Activated CD8-positive, alpha-beta memory T cell treated with anti-CD3 and anti-CD28 coated beads, Interleukin-2, amount 10 ng/mL, durations not matched to agents 7 days and 5 days (primary cell): ENCODE measurements at places on chromosomes 5 and 9. TPM values are rescaled to one million over a fixed set of nuclear protein-coding genes. Genes with fewer than 3 reads are reported as not detected.

ROPN1L gene
- total RNA-seq: 1.1 TPM

DNA sequence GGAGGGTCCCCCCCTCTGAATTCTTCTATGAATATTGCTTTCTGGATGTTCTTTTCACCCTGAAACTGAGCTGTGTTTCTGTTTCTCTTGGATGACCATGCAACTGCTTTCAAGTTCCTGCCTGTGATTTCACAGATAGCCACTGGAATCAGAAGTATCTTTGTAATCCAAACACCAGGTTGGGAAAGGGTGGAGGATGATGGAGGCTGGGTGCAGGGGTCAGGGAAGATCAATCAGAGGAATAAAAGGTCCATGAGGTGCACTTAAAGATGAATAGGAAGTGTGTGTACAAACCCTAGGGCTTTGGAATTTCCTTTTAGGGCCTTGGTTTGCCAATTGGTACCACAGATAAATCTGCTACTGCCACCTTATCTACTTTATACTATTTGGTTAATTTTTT lies 68.2 kb upstream of the AGXT2 start:
- no peaks in the 10 kb centered on the region for H3K36me3 ChIP-seq
- H3K27me3 ChIP-seq: peaks cover under 1% of the 10 kb centered on the region
- no peak overlapping the region for H3K27ac ChIP-seq
- no peak overlapping the region for H3K4me3 ChIP-seq
- DNase-seq: no peak

- H3K36me3 ChIP-seq: no peaks in the 10 kb centered on the region
- no peak overlapping the region for H3K4me3 ChIP-seq
- no peak overlapping the region for H3K27ac ChIP-seq
- no peak for DNase-seq
- H3K27me3 ChIP-seq: peaks cover 4% of the 10 kb centered on the region
Observed at GRCh38 chr5:53151713-53152458, 42.3 kb upstream of the MOCS2 start.

GLRA1 gene
- total RNA-seq: not detected

DNA sequence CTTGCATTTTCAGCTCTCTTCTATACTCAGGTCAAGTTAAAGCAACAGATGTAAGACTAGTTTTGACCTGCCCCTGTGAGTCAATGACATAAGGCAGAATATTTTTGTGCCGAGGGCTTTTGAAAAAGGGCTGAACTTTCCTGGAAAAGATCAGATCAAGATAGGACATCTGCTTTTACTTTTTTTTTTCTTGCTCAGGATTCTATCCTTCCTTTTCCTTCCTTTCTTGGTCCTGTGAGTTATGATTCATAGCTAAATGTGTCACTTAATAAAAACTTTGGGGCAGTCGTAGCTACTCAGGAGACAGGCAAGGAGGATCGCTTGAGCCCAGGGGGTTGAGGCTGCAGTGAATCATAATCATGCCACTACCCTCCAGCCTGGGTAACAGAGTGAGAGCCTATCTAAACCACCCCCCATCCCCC lies 84.3 kb upstream of the BRINP1 start:
- H3K36me3 ChIP-seq: no peaks in the 10 kb centered on the region
- no peak overlapping the region for H3K4me3 ChIP-seq
- no peaks in the 10 kb centered on the region for H3K4me1 ChIP-seq
- H3K27ac ChIP-seq: no peak overlapping the region
- no peak for DNase-seq
- no peaks in the 10 kb centered on the region for H3K27me3 ChIP-seq

FCN1 gene
- not detected for total RNA-seq

- H3K27ac ChIP-seq: peak overlapping the region; percentile 80
- H3K36me3 ChIP-seq: peaks cover 12% of the 10 kb centered on the region
- peaks cover 50% of the 10 kb centered on the region for H3K4me1 ChIP-seq
- peak overlapping the region; percentile 22 for H3K4me3 ChIP-seq
- no peaks in the 10 kb centered on the region for H3K27me3 ChIP-seq
- peak; percentile 64 for DNase-seq
Observed at GRCh38 chr5:35773967-35774366, 82.7 kb upstream of the IL7R start.

DNA sequence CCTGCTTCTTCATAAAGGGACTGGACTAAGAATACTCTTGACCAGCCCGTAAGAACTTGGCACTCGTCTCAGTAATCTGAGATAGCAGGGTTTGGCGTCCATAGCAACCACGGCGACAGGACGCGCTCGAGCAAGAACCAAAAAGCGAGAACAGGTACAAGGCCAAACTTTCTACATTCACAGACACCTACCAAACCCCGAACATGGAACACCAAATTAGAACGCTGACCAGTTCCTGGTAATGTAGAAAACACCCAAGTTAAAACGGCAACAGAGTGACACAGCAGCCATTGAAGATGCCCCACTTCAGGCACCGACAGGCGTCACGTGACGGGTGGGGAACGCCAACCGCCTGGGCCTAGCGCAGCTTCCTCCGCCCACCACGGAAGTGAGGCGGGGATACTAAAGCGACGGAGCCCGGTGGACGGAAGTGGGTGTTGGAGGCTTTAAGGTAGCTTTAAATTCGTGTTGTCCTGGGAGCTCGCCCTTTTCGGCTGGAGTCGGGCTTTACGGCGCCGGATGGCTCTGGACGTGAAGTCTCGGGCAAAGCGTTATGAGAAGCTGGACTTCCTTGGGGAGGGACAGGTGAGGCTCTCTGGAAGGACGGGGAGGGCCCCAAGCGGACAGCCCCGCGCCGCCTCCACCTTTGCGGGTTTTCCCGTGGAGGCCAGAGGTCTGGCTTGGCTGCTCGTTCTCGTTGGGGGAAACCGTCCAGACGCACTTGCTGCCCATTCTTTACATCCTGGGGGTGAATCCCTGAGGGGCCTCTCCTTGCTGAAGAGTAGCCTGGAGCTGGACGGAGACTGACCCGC lies at the start of gene CDK7:
Gene CDK7, plus strand, starts transcription at position 430 of the 812 bp plus-strand sequence. Its CDS starts 90 bp downstream, at position 520.
- peak; percentile 97 for DNase-seq
- no peaks in the 10 kb centered on the region for H3K27me3 ChIP-seq

DNA sequence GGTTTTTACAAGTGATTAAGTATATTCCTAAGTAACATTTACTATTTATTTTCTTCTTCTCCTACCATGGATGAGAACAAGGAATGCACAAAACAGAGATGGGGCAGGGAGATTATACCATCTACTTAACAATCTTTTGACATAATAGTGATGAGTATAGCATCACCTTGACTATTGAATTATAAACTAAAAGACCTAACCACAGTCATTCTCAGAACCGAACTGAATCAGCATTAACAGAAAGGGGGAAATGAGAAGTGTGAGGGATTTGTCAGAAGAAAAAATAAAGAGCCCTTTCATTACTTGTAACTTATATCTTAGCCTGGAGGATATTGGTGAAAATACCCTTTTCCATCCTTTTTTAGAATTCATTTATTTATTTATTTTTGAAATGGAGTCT lies 21.9 kb downstream of the OR2Y1 start:
- H3K4me1 ChIP-seq: peaks cover 31% of the 10 kb centered on the region
- peaks cover 44% of the 10 kb centered on the region for H3K27me3 ChIP-seq
- no peak for DNase-seq
- H3K4me3 ChIP-seq: no peak overlapping the region
- H3K27ac ChIP-seq: peak overlapping the region; percentile 55

- peaks cover 81% of the 10 kb centered on the region for H3K27me3 ChIP-seq
- H3K36me3 ChIP-seq: peaks cover 6% of the 10 kb centered on the region
- no peak for DNase-seq
- H3K4me3 ChIP-seq: peak within 1 kb of the TSS; percentile 32
- peak within 1 kb of the TSS; percentile 76 for H3K27ac ChIP-seq
- peaks cover 26% of the 10 kb centered on the region for H3K4me1 ChIP-seq
Observed at GRCh38 chr9:126613651-126614050, at the start of gene LMX1B. Gene LMX1B (plus strand): TSS chr9:126613928. CDS start chr9:126614450, 522 bp downstream.

GRCh38 chr5:22471154-22471553 lies 382.0 kb downstream of the CDH12 start:
- H3K27me3 ChIP-seq: no peaks in the 10 kb centered on the region
- no peak overlapping the region for H3K27ac ChIP-seq
- no peak overlapping the region for H3K4me3 ChIP-seq
- DNase-seq: no peak

DNA sequence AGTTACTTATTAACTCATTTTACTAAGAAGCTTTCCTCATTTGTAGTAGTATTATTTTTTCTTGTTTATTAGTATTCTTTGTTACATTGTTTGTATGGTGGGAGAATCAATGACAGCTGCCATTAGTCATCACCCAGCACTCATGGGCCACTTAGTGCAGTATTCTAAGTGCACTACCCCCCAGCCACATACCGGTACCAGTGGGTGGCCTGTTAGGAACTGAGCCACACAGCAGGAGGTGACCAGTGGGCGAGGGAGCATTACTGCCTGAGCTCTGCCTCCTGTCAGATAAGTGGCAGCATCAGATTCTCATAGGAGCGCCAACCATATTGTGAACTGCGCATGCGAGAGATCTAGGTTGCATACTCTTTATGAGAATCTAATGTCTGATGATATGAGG lies 24.2 kb upstream of the CAMLG start:
- no peak overlapping the region for H3K4me3 ChIP-seq
- H3K27me3 ChIP-seq: no peaks in the 10 kb centered on the region
- peaks cover 32% of the 10 kb centered on the region for H3K36me3 ChIP-seq
- no peak overlapping the region for H3K27ac ChIP-seq

PCDH1 gene
- total RNA-seq: not detected

DNA sequence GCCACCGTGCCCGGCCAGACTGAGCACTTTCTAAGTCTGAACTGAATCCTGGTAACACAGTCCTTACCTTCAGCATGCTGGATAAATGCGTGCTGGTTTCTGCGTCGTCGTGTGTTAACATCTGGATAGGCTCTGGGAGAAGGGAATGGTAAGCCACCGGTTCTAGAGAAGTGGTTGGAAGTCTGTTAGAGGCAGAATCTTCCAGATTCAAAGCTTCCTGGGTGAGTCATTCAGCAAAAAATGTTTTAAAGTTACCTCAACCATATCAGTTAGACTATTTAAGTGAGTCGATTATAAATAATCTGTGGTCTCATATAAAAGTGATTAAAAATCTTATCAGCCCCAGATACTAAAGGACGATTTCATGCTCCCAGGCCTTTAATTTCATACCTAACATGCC lies 256.5 kb upstream of the NFIL3 start:
- H3K4me1 ChIP-seq: peaks cover 6% of the 10 kb centered on the region
- no peak overlapping the region for H3K27ac ChIP-seq
- no peaks in the 10 kb centered on the region for H3K36me3 ChIP-seq
- peaks cover 32% of the 10 kb centered on the region for H3K27me3 ChIP-seq

INPP5E gene
- 20.0 TPM for total RNA-seq

NR5A1 gene
- total RNA-seq: not detected

- H3K27ac ChIP-seq: no peak overlapping the region
- H3K36me3 ChIP-seq: no peaks in the 10 kb centered on the region
- no peak for DNase-seq
- no peaks in the 10 kb centered on the region for H3K27me3 ChIP-seq
- no peaks in the 10 kb centered on the region for H3K4me1 ChIP-seq
Observed at GRCh38 chr9:8633784-8634183, 834.2 kb upstream of the DMAC1 start.

DNA sequence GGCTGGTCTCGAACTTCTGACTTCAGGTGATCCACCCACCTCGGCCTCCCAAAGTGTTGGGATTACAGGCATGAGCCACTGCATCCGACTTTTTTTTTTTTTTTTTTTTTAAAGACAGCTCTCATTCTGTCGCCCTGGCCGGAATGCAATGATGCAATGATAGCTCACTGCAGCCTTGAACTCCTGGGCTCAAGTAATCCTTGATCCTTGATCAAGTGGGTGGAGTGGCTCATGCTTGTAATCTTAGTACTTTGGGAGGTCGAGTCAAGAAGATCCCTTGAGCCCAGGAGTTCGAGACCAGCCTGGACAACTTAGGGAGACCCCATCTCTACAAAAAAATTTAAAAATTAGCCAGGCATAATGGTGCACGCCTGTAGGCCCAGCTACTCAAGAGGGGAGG lies 8.1 kb downstream of the SEC24A start:
- DNase-seq: no peak
- no peak overlapping the region for H3K27ac ChIP-seq
- no peak overlapping the region for H3K4me3 ChIP-seq
- H3K36me3 ChIP-seq: peaks cover 24% of the 10 kb centered on the region

GRCh38 chr5:34691326-34691725 lies 35.2 kb downstream of the RAI14 start:
- no peaks in the 10 kb centered on the region for H3K27me3 ChIP-seq
- no peak overlapping the region for H3K27ac ChIP-seq
- H3K4me1 ChIP-seq: peaks cover 2% of the 10 kb centered on the region

DNA sequence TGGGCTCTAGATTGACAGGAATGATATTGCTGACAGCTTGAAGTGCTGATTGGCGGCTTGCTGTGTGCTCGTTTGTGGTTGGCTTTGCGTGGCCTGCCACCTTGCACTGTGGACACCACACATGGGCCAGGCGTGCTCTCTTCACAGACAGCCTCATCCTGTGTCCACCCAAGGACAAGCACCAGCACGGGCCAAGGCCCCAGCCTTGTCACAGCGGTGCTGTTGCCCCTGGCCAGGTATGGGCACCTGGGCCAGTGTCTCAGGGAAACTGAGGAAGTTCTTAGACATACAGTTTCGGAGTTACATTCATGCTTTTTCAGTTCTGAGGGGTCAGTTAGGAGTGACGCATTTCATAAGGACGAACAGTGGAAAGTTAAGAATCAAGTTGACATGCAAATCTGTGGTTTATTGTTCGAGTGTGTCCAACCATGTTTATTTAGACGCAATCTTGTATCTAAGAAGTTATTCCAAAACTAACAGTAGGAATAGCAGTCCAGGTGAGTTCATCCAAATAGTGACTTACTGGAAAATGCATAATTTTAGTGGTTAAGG lies 125.9 kb downstream of the EHMT1 start:
- peaks cover 8% of the 10 kb centered on the region for H3K36me3 ChIP-seq
- no peaks in the 10 kb centered on the region for H3K27me3 ChIP-seq
- no peak for DNase-seq
- H3K4me3 ChIP-seq: no peak overlapping the region
- H3K4me1 ChIP-seq: peaks cover 13% of the 10 kb centered on the region

GRCh38 chr5:33330992-33331391 lies 109.8 kb upstream of the TARS1 start:
- no peak overlapping the region for H3K4me3 ChIP-seq
- H3K36me3 ChIP-seq: no peaks in the 10 kb centered on the region

GRHPR gene
- total RNA-seq: 65.6 TPM

GRCh38 chr5:122165559-122166078 lies 36.3 kb downstream of the ZNF474 start:
- H3K36me3 ChIP-seq: no peaks in the 10 kb centered on the region
- DNase-seq: no peak
- no peak overlapping the region for H3K4me3 ChIP-seq
- no peak overlapping the region for H3K27ac ChIP-seq
- H3K27me3 ChIP-seq: no peaks in the 10 kb centered on the region
- no peaks in the 10 kb centered on the region for H3K4me1 ChIP-seq

DNA sequence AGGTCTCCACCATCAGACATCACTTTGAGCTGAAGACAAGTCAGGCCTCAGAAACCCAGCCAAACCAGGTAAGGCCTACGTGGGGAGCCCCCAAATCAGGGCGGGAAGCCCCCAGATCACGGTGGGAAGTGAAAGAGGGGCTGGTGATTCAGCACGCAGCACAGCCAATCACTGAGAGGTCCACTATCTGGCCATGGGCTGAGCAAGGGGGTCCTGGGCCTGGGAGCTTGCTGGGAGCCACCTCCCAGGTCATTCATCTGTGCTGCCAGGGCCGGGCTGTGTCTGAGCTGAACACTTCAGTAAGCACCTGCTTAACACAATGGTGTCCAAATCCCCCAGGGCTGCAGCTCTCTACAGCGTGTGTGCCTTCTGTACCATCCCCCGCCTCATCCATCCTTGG lies 15.5 kb downstream of the MED10 start:
- peaks cover 9% of the 10 kb centered on the region for H3K36me3 ChIP-seq
- peaks cover 16% of the 10 kb centered on the region for H3K4me1 ChIP-seq
- H3K27ac ChIP-seq: no peak overlapping the region
- no peak overlapping the region for H3K4me3 ChIP-seq
- DNase-seq: peak; percentile 31
